ENCODE measurements at places on chromosomes 2 and 18.

DNA sequence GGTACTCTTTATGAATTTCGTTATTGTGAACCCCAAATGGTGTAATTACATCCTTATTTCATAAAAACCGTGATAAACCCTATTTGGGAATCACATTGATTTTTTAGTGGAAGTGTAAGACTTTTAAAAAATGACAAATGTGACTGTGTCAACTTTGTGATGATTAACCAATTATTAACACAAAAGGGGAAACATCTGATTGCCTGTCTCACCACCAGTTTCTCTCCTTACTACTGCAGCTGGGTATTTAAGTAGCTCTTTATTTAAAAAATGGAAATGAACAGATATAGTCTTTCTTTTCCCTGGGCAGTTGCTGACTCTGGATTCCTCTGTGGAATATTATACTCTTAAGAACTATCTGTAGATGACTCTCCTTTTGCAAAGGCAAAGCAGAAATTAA lies 11.6 kb upstream of the RPE start:
- DNase-seq = no peak

DNA sequence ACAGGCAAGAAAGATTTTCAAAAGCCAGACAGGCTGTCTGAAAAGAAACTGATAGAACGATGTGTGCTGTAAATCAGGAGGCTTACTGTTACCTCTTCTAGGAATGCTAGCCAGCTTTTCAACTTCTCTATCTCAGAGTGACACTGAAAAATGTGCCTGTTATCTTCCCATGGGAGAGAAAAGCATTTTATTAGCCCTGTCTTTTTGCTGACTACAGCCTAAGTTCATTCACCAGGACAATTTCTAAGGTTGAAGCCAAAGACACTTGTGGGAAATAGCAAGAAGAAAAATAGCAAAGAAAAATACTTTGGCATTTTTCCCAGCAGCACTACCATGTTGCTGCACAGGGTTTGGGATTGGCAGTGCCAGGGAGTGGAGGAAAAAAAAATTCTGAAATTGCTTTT lies 34.0 kb downstream of the ABCB11 start:
- DNase-seq = no peak

DNA sequence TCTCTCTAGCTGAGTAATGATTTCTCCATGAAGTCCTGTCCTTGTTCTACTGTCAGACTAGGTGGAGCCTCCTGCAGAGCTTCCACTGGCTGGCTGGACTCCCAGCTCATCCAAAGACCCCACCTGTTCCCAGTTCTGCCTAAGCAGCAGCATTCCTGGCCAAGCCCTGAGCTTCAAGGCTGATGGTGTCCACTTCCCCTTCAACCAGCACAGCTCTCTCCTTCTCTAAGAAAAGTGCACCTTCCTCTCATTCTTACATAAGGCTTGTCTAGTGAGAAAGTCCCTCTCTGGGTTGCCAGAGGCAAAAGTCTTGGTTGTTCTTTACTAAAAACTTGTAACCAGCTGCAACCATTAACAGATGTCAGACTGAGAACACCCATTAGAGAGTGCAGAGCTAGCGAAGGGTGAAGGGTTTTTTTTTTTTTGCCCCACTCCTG lies 58.9 kb downstream of the CXCR4 start:
- no peak for DNase-seq

DNA sequence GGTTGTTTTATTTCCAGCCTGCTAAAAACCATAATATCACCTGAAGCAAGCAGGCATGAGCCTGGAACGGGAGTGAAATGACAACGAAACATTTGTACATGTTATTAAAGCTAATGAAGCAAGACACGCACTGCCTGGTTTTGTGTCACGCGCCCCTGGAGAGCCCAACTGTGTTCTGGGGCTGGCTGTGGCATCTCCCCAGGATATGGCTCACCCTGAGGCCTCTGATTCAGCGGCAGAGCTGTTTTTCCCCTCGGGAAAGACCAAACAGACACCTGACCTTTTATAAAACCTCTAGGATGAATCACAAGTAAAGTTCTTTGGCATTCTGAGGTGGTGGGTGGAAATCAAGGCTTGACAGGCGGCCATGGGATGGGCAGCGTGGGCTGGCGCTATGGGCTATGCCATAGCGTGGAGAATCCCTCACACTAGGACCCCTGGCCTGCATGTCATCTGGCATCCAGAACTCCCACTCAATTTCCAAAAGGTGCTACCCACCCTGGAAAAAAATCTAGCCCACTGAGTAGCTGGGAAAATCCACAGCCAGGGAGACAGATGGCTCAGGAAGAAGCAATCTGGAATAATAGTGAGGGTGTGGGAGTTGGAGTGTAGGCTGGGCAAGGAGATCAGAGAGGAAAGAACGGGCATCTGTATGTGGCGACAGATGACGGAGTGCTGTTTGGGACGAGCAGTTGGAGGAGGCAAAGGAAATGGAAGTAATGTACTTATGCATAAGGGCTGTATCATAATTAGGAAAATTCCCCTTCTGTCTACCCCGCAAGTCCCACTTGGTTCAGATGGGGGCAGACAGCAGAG lies 262.0 kb downstream of the AFF3 start:
- DNase-seq = no peak

DNA sequence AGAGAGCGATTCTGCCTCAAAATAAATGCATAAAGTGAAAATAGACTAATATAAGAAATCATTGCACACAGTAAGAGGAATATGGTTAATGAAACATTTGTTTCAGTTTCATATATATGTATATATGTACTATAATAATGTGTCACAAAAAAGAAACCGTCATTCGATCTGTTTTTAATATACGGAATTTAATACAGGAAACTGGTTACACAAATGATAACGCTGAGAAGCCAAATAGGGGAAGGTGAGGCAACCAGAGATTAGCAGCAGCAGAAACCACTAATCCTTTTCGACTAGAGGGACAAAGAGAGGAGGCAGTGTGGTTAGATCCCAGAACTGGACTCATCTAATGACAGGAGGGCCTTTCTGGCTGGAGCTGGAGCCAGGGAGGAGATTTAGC lies 64.2 kb upstream of the GREB1L start:
- DNase-seq = no peak

DNA sequence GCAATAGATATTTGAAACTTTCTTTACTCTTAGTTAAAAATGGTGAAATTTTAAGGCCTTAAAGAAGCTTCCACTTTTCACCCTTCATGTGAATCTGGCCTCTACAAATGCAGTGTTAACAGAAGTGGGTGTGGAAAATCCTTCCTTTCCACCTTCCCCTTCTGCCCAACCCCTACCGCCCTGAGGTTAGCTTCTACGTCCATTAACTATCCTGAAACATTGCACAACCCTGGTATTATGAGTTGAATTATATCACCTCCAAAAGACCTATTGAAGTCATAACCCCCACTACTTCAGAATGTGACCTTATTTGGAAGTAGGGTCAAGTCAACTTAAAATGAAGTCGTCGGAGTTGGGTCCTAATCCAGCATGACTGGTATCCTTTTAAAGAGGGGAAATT lies 80.8 kb upstream of the ACSL3 start:
- DNase-seq = no peak

GRCh38 chr2:14047491-14047890 lies 585.0 kb upstream of the LRATD1 start:
- no peak for DNase-seq

GRCh38 chr18:5964108-5964507 lies 68.8 kb upstream of the TMEM200C start:
- DNase-seq = no peak

DNA sequence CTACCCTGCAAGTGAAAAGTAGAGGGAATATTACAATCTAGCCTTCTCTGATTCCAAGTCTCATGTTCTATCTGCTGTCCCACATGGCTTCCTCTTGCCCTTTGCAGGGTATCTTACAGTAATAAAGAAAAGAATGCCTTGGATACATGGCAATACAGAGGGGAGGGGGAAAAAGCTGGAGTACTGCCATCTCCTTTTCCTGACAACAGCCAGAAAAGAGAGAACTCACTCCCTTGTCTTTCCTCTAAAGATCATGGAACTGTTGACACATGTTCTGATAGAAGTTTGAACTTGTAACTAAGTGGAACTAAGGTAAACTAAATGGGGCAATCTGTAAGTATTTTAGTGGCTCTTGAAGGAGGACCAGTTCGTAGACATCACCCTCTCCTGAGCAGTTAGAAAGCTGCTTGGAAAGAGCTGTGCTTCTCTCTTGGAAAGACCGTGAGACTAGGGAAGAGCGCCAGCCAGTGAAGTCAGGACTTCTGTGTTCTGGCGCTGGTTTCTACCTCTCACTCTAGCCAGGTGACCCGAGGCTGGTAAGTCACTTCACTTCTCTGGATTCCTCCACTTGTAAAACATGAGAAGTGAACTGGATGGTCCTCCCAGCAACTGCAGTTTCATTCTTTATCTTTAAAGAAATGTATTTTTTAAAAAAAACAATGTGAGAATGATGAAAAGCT lies 242.3 kb upstream of the FOSL2 start:
- DNase-seq = no peak

DNA sequence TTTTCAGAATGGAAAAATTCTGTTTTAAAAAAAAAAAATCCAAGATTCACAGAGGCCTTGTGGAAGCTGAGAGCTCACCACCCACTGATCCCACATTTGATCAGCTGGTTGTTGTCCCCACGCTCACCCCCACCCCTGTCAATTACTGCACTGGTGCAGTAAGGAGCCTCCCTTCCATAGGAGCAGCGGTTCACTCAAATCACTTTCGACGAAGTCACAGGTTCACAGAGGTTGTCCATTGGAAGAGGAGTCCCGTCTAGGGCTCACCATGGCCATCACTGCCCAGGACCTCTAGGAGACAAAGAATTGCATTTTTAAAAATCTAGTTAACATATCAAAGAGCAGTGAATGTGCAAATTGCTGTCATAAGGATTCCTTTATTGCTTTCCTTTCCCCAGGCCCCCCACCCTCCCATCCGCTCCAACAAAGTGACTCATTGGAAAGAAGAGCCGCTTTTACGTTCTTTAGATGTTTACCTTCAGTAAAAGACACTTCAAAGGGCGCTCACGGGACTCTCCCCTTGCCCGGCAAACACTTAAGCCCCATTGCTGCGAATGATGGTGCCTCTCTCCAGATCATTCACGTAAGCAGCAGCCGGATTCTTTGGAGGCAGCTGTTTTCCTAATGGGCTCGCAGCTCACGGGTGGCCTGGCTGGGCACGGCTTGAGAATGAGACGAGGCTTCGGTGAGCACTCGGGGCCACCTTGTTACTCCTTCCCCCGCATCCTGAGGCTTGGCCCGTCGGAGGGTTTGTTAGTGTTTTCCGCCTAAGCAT lies 165.5 kb upstream of the SALL3 start:
- no peak for DNase-seq

GRCh38 chr2:230974096-230974913 lies 21.6 kb upstream of the SPATA3 start:
- DNase-seq = peak; percentile 34

DNA sequence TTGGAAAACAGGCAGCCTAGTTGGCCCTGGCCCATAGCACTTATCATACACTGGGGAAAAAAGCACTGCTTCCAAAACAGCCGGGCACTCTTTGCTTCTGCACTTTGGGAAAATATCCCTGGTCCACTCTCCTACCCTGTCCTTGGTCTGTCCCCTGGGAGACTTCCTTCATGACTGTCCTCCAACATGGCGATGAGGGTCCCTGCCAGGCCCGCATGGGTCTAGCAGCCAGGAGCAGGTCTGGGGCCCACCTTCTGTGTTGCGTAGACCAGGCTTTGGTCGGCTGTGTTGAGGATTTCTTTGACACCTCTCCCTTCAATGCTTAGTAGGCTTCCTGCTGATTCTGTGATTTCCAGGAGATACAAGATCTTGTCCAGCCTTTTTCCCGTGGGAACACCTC lies 12.2 kb downstream of the KCNF1 start:
- DNase-seq = no peak

GRCh38 chr2:235268535-235268934 lies 225.3 kb upstream of the AGAP1 start:
- DNase-seq = no peak

DNA sequence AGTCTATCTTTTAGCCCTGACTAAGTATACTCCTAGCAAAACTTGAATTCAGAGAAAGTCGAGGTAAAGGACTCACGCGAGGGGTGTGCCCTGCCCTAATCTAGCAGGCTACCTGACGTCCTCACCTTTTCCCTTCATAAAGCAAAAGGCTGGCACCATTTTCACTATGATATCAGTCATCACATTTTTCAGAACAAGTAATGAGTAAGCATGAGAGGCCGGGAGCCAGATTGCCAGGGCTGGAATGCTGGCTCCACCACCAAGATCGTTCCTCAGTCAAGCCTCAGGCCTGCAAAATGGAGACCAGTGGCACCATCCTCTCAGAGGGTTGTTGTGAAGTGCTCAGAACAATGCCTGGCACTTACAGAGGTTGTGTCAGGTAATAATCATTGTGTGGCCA lies 18.7 kb upstream of the NCKAP5 start:
- DNase-seq = no peak

DNA sequence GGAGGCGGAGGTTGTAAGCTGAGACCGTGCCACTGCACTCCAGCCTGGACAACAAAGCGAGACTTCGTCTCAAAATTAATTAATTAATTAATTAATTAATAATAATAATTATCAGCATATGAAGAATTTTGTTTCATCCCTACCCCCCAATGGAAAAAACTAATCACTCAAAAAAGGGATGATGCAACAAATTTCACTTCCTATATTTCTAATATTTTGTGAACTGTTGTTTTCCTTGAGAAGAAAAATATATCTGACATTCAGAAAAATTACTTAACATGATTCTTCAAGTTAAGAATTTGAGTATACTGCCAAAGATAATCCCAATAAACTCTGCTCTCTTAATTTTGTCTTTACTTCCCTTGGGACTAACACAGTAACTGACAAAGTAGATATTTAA lies 28.1 kb downstream of the EXOC6B start:
- DNase-seq = no peak

DNA sequence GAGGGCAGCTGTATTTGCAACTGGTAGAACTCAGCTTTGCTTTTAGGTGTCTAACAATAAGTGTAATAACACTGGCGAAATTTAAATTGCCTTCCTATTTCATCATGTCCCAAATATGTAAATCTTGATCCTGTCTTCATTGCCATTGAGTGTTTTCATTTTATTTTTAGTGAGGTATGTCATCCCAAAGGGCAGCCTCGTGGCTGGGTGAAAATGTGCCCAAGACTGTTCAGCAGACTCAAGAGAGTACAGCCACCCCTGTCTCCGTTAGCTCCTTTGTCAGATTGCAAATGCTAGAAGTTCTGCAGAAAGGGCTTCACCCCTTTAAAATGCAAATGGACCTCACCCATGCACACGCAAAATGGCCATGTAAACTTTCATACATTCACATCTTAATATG lies 278.8 kb downstream of the RND3 start:
- no peak for DNase-seq

DNA sequence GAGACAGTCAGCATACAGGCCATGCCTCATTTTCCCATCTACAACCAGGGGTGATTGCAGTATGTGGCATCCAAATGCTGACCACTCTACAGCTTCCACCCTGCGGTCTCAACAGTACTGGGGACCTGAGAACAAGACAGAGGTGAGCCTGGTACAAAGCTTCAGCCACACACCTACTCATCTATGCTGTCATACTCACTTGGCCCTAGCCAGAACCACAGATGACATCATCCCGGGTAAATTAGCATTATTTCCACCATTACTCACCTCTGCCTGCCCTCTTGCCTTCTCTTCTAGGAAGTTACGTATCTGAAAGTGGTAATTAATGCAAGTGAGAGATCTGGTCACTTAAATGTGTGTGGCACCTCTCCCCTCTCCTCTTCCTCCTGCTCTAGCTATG lies 208.2 kb upstream of the ARL4C start:
- DNase-seq = no peak

GRCh38 chr2:214311931-214312749 lies 98.7 kb upstream of the VWC2L start:
- DNase-seq = no peak

All from stimulated activated CD8-positive, alpha-beta memory T cell treated with anti-CD3 and anti-CD28 coated beads, Interleukin-4, amount 100 ng/mL, for 1 hour (primary cell).